ENCODE measurements at places on chromosomes 12 and 14.

DNA sequence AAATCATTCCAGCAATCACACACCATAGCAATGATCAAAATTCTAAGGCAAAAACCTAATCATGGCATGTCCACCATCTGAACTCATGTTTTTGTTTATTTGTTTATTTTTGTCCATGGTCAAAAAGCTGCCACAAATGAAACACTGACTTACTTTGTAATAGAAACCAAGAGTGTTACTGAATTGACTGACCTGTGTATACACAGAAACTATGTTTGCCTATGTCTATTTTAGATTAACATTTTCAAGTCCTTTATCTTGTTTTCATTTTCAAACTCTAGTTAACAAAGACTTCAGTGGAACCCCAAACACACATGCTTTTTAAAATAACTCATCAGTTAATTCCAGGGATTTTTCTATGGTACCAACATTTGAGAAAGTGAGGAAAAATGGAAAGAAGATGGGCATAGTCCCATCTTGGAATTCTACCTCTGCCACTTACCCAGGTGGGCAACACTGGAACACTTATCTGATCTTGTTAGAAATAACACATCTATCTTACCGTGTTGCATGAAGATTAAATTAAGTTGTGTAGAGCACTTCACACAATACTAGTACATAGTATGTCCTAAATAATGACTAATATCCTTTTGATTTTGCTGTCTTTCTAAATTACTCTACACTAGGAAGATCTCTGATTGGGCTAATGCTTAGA is 6.4 kb downstream of the LUM start:
- no peak for DNase-seq

GRCh38 chr12:52254180-52254964 is 20.1 kb upstream of the KRT86 start:
- no peak for DNase-seq

GRCh38 chr12:13374793-13375192 is 178.3 kb downstream of the EMP1 start:
- DNase-seq, result no peak

- DNase-seq, result no peak
These were observed 448.7 kb upstream of the OR4E1 start for GRCh38 chr14:22122227-22122818.

GRCh38 chr12:54984658-54985376 is at the start of gene TESPA1:
Gene TESPA1, minus strand, starts transcription at chr12:54984762. Its CDS starts 10,200 bp downstream, at chr12:54974562.
- DNase-seq, result peak; percentile 43
